Fibroblast of lung (primary cell): ENCODE measurements at places on chromosomes 2 and 18. TPM values are rescaled to one million over a fixed set of nuclear protein-coding genes. Genes with fewer than 3 reads are reported as not detected.

The STPG4 gene
- 0.26 and 0.33 TPM in 2 replicates for total RNA-seq

The PLA2R1 gene
- total RNA-seq: 3.1 and 8.3 TPM in 2 replicates

The LAMA1 gene
- total RNA-seq: 5.8 and 24.9 TPM in 2 replicates

The FASTKD1 gene
- 14.1 and 19.3 TPM in 2 replicates for total RNA-seq

The ZNF519 gene
- 2.6 and 2.8 TPM in 2 replicates for total RNA-seq
